Stimulated activated CD8-positive, alpha-beta memory T cell treated with anti-CD3 and anti-CD28 coated beads, Interleukin-2, amount 100 ng/mL, for 1 hour (primary cell): ENCODE measurements at places on chromosomes 5 and 9.

DNA sequence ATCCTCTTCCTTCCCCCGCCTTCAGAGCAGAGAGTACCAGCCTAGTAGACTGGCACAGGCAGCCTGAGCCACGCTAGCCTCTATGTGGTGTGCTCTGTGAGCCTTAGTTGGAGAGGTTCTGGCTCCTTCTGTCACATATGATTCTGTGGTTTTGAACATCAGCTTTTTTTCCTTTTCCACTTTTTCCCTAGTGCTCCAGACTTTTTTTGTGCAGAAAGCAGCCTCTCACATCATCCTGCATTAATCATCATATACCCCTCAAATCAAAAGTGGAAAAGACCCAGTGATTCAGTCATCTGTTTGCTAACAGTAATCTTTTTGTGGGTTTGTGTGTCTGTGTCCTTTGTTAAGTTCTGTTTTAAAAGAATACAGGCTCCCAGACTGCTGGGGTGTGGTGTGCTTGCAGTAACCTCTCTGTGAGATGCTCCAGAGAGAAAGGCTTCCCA is 663.9 kb upstream of the RGMB start:
- no peak for DNase-seq

- DNase-seq, result no peak
Measured at GRCh38 chr5:56019306-56020272, 24.8 kb upstream of the IL6ST start.

DNA sequence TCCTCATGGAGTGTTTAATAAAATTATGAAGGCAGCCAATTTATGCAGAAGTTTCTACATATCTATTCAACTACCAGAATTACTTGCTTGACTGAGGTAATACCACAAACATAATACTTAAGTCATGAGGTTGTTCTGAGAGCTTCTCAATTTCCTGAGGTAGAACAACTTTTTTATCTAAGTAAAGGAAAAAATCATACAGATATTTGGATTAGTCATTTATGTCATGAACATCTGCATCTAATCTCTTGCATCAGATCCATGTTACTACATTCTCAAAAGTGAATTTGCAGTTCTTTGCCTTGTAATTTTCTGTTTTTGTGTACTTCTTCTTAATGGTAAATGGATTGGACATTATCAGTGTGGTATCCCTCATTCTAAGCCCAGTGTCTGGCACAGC is 60.4 kb upstream of the RGMB start:
- no peak for DNase-seq

- no peak for DNase-seq
Measured at GRCh38 chr9:15570769-15571168, 17.9 kb downstream of the CCDC171 start.

- no peak for DNase-seq
Measured at GRCh38 chr5:83256091-83256780, 178.9 kb downstream of the XRCC4 start.
